ENCODE measurements at places on chromosomes 1 and 21. TPM values are rescaled to one million over a fixed set of nuclear protein-coding genes. Genes with fewer than 3 reads are reported as not detected.

The GJA9 gene
- total RNA-seq, result not detected

The ASAP3 gene
- total RNA-seq, result 78.7 TPM

The ZNF683 gene
- not detected for total RNA-seq

The SPRR2D gene
- not detected for total RNA-seq

DNA sequence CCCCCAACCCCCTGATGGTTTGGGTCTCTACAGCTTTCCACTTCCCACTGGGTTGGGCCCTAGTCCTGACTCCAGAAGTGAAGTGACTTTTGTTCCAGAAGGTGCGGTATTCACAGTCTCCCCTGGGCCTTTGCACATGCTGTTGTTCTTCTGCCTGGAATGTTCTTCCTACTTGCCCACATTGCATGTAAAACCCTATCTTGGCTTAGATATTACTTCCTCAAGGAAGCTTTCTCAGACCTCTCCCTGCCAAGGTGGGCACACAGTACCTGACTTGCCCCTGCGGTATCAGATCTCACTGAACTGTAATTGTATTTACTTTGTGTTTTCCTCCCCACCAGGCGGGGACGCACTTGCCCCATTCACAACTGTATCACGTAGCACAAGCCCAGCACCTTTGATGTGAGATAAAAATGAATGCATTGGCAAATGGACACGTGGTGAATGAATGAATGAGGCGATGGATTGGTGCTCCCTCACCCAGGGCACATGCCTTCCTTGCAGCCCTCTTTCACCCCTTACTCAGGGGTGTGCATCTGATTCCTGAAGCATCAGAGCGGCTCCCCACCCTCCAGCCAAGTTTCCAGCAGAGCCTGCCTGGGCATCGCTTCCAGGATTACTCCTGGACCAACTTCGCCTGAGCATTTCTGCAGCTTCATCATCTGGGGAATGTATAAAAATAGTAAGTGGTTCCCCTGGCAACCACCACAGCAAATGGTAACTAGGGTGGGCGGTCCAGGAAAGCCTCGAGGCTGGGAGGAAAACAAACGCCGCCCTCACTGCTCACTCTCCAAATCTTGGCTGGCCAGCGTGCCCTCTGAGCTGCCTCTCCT lies 19.8 kb downstream of the NENF start:
- DNase-seq, result no peak

DNA sequence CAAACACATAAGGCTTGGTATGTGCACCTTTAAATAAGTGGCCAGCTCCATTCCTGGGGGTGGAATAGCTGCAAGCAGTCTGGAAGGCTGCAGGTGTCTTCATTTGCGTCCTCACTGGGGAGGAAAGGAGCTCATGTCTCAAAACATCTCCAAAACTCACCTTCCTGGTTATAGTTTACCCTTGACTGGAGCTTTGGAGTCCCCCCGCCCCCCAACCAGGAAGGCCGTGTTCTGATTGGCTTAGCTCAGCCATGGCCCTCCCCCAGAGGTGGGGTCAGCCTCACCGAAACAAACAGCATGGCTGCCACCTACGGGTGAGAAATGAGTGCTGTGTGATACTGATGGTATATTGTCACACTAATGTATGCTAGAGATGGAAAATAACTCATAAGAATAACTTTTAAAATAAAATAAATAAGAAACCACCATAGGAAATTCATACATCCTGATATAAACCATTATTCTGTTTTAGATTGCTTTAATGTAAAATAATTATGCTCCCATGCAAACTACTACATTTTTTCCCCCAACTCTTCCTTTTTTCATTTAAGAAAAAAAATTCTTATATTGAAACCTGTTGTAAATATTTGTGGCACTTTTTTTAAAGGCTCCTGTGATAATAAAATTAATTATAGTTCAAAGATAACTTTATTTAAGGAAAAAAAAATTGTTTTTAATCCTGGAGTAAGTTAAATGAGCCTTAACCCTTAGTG lies 90.8 kb downstream of the ZP4 start:
- peak; percentile 95 for DNase-seq

DNA sequence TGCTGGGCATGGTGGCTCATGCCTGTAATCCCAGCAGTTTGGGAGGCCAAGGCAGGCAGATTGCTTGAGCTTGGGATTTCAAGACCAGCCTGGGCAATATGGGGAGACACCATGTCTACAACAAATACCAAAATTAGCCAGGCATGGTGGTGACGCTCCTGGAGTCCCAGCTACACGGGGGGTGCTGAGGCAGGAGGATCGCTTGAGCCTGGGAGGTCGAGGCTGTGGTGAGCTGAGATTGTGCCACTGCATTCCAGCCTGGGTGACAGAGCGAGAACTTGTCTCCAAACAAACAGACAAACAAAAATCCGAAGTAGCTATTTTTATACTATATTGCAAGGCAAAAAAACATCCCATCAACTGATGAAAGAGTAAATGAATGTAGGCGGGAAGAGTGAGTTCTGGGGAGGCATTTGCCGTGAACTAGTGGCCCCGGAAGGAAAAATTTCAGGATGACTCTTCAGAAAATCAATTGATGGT lies 40.6 kb downstream of the NCMAP start:
- peak; percentile 35 for DNase-seq

DNA sequence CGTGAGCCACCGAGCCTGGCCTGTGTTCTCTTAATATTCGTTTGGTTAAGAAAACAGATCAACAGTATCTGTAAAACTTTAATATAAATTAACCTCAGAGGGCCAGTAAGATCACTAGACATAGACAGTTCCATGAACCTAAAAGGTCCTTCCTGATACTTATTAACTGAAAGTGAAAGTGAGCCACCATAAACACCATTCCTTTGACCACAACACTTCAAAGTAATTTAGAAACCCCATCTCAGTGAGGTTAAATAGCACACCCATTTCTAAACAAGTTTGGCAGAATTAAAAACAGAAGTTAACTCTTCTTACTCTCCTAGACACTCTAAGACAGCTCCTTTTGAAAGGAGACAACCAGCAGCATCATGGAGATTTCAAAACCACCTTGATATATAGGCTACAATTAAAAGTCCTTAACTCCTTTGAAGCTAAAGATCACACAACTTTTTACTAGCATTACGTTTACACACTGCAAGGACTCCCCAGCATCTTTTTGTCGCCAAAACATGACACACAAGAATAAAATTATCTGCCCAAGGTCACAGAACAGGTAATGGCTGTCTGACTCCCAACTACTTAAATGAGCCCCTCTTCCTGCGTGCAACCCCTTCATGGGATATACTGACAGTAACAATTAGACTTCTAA lies 2.2 kb downstream of the RNF19B start:
- DNase-seq, result no peak

GRCh38 chr1:17233675-17234320 lies 15.1 kb upstream of the PADI3 start:
- DNase-seq, result no peak

GRCh38 chr1:15519625-15520024 lies 4.4 kb downstream of the CASP9 start:
- DNase-seq, result peak; percentile 33

DNA sequence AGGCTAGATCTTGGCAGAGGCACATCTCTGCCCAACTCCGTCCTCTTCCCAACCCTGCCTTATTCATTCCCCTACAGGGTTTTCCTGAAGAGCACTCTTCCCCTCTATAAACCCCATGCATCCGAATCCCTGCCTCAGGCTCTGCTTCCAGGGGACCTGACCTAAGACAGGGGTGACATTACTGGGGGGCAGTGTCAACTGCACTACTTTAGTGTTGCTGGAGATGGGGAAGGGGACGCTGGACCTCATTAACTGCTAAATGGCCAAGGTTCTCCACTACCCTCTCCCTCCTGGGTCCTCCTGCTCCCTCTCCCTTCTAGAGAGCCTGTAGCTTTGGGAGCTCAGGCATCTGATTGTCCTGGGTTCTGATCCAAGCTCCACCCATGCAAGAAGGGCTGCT lies 126.2 kb downstream of the GRIK3 start:
- no peak for DNase-seq

- no peak for DNase-seq
Measured at GRCh38 chr1:116504308-116505156, 66.3 kb downstream of the CD58 start.

DNA sequence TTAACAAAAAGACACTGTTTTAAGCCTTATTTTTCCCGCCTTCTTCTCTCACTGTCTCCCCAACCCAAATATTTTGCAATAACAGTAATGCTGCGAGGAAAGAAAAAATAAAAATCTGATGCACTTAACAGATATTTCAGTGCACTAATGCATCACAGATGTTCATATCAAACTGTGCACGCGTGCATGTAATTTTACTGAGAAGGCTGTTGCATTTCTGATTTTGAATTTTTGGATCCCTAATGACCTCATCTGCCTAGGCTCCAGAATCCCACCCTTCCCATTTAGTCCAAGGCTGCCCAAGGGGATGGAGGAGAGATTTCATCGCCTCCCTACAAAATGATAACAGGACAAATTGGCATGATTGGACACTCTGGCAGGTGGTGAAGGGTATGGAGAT lies 5.5 kb downstream of the TRABD2B start:
- no peak for DNase-seq

DNA sequence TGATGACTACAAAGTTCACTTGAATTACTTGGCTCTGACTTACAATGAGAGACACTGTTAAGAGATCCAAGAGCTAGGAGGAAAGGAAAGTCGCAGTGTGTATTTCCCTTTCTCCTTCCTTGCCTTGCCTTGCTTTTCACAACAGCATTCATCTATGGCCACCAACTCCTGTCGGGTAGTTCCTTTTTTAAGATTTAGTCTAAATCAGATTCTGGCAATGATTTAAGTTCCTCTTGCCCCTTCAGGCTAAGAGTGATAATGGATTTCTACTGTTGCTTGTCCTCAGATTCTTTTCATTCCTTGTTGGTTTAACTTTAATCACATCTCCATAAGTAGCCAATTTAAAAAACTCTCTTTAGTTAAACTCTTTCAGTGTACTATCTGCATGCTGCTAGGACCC lies 91.9 kb downstream of the GTF2B start:
- no peak for DNase-seq

GRCh38 chr1:192762265-192762664 lies 46.6 kb upstream of the RGS2 start:
- no peak for DNase-seq

All from endodermal cell (in vitro differentiated cells).